AML-193 (cell line): ENCODE measurements at places on chromosomes 3 and 15.
A peak's percentile ranks its signal among the peaks of the same experiment; 100 is the strongest.

DNA sequence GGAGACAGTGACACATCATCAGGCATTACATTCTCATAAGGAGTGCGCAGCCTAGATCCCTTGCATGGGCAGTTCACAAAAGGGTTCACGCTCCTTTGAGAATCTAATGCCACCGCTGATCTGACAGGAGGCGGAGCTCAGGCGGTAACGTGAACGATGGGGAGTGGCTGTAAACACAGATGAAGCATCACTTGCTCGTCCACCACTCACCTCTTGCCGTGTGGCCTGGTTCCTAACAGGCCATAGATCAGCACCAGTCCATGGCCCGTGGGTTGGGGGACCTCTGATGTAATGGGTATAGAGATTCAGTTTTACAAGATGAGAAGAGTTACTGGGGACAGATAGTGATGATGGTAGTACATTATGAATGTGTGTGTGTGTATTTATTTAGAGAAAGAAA, 63.0 kb downstream of the FRMD5 start:
- DNase-seq = no peak

DNA sequence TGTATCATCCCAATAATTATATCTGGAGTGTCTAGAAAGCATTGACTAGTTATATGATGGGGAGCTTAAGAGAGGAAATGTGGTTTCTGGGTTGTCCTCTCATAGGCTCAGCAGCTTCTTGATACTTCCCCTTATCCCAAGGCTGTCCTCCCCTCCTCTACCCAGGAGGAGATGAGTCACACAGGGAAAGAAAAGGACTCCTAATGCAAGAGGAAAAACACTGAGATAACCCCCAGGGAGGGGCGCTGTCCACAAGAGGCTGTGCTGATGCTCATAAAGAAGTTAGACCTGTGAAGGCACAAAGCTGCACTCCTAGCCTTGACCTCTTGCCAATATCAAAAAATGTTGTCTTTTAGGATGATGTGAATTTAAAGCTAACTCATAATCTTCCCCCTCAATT, 28.8 kb upstream of the GYG1 start:
- peak; percentile 88 for DNase-seq

- DNase-seq = no peak
Observed at GRCh38 chr3:185051801-185052200, 101.1 kb downstream of the C3orf70 start.

GRCh38 chr15:79474252-79474651, 42.1 kb downstream of the MINAR1 start:
- no peak for DNase-seq

DNA sequence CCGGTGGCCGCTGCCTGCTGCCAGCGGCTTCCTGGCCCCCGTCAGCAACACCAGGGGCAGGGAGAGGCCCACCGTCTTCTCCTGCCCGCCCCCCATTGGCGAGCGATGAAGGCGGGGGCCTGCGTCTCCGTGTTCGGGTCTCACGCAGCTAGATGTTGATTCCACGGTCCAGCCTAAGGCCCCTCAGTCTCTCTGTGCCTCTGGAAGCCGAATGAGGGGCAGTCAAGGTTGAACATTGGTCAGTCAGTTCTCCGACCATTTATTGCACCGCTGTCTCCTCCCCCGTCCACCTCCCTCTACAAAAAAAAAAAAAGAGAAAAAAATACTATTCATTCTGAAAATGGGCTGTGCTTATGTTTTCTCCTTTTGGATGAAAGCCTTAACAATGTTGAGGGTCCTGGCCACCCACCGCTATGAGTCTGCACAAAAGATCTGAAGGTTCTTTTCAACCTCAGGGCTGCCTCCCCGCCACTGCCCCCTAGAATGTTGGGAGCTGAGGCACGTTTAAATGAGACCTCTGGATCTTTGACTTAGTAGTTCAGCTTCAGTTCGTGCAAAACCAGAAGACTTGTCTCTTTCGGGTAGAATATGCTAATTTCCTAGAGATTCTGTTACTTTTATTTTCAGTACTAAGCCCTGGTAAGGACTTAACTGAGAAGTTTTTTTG, 736 bp downstream of the IREB2 start:
- DNase-seq = peak; percentile 9

DNA sequence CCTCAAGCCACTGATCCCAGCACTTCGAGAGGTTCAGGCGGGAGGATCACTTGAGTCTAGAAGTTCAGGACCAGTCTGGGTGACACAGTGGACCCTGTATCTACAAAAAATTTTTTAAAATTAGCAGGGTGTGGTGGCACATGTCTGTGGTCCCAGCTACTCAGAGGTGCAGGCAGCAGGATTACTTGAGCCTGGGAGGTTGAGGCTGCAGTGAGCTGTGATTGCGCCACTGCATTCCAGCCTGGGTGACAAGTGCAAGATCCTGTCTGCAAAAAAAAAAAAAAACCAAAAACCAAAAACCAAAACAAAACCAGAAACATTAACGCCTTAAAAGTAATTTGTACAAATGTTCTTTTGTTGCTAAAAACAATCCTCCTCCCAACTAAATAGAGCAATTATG, 27.9 kb upstream of the SLC12A8 start:
- DNase-seq = no peak

- no peak for DNase-seq
Observed at GRCh38 chr3:64832098-64832497, 144.3 kb upstream of the ADAMTS9 start.

DNA sequence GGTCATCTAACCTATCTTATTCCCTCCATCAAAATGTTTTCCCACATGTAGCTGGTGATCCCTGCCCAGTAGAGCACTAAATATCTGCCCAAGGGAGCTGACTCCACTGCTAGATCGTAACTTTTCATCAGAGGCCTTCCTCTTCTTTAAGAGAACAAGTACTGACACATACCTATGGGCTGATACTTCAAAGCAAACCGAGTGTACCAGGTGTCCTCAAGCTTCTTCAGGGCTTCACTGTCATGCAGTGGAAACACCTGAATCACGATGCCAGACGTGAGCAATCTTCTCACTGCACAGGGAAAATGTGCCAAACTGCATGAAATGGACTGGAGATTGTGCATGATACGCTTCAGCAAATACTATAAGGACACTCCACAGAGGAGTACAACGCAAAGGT, 41.6 kb downstream of the ANO10 start:
- DNase-seq = no peak
